Activated CD4-positive, alpha-beta T cell treated with anti-CD3 and anti-CD28 coated beads, Interleukin-2, amount 10 ng/mL, durations not matched to agents 7 days and 5 days (primary cell): ENCODE measurements at places on chromosomes 13 and 19. TPM values are rescaled to one million over a fixed set of nuclear protein-coding genes. Genes with fewer than 3 reads are reported as not detected.

DNA sequence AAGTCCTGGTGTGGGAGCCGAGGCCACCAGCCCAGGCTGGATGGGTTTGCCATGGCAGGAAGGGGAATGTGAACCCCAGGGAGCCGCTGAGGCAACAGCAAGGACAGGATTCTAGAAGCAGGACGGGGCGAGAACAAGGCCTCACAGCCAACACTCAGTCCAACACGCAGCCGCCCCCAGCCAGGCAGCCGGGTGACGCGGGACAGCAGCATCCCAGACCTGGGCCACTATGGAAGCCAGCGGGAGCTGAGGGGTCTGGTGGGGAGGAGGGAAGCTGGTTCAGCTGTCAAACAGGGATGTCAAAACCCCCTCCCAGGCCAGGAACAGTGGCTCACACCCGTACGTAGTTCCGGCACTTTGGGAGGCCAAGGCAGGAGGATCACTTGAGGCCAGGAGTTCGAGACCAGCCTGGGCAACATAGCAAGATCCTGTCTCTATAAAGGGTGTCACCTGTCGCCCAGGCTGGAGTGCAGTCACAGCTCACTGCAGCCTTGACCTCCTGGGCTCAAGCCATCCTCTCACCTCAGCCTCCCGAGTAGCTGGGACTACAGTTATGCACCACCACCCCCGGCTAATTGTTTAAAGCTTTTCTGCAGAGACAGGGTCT, 6.8 kb downstream of the MEX3D start:
- H3K27me3 ChIP-seq, result peaks cover 1% of the 10 kb centered on the region
- no peak for DNase-seq
- no peak overlapping the region for H3K27ac ChIP-seq
- H3K4me1 ChIP-seq, result peaks cover 5% of the 10 kb centered on the region

CARD8 gene
- total RNA-seq, result 174 TPM

GRCh38 chr13:48001114-48001881, at the start of gene SUCLA2:
Gene SUCLA2, minus strand, starts transcription at chr13:48001273. Its CDS starts 4 bp downstream, at chr13:48001269.
- H3K4me3 ChIP-seq, result peak within 1 kb of the TSS; percentile 95
- peaks cover 6% of the 10 kb centered on the region for H3K36me3 ChIP-seq
- DNase-seq, result peak; percentile 93
- H3K4me1 ChIP-seq, result peaks cover 27% of the 10 kb centered on the region
- no peaks in the 10 kb centered on the region for H3K27me3 ChIP-seq
- peak within 1 kb of the TSS; percentile 97 for H3K27ac ChIP-seq

DNA sequence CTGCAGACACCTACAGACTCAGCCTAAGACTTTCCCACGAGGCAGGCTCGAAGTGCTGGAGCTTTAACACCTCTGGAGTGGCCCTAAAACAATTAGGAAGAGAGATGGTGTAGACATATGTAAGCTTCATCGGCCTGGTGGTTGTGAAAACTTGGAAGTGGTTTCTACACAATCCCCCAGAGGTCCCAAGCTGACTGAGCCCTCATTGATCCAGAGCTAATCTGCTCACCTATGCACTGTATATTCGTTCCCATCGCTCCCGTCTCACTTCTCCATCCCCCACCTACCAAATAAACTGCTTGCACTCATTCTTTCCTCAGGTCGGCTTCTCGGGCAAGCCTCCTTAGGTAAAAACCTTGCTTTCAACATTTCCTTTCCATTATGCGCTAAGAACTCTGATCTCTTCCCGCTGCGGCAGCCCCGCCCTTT, 767 bp upstream of the ZNF793 start:
- DNase-seq, result peak; percentile 6
- H3K27ac ChIP-seq, result no peak overlapping the region
- H3K27me3 ChIP-seq, result no peaks in the 10 kb centered on the region
- H3K4me1 ChIP-seq, result no peaks in the 10 kb centered on the region

DNA sequence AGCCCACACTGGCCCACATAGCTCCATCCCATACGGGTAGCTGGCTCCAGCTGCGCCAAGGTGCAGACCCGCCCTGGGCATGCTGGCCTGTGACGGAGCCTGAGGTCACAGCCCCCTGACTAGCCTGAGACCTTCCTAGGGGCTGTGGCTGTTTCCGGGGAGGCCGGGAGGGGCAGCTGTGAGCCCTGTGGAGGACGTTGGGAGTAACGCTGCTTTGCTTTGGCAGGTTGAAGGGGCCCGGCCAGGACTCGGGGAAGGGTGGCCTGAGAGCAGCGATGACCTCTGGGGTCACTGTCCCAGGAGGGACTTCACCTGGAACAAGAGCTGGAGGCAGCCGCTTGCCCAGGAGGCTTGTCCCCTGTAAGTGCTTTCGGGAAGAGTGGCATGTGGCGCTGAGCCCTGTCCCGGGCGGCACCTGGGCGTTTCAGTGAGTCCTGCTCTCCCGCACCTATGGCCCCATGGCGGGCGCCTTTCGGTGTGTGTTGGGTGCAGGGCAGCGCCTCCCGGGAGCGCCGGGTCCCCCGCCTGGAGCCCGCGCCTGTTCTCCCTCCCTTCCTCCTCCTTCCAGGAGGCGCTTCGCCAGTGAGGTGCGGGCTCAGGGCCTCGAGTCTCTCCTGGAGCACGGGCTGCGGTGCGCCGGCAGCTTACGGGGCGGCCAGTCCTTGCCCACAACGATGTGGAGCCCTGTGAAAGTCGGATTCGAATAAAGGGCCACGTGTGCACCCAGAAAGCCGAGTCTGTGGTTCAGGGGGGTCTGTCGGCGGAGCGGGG, 1.1 kb upstream of the FAM174C start:
- H3K27ac ChIP-seq, result peak overlapping the region; percentile 79
- peak overlapping the region; percentile 63 for H3K4me3 ChIP-seq
- DNase-seq, result no peak

DNA sequence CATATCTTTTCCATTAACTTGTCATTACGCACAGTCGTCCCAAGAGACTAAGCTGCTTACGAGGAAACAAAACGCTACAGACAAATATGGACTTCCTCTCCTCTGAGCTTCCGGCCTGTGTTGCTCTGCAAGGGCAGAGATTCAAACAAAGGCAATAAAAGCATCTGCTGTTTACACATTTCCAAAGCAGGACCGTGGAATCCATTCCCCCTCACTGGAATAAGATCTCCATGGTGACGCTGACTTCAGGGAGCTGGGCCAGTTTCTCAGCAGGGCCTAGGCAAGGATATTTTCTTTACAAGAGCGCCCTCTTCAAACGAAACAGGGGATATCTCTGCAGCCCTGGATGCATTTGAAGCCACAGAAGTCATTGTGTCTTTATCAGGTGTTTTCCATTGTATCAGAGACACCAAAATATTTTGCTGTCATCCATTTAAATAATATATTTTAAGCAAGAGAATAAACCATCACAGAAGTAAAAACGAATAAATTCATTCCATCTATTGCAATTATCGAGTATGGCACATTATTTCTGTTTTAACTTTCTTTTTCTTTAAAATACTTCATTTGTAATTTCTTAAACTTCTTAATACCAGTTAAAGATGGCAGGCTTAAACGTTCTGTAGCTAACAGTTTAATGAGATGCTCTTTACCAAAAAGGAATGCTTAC, 177.5 kb downstream of the DCLK1 start:
- H3K4me1 ChIP-seq, result no peaks in the 10 kb centered on the region
- no peaks in the 10 kb centered on the region for H3K36me3 ChIP-seq
- H3K27me3 ChIP-seq, result no peaks in the 10 kb centered on the region
- no peak overlapping the region for H3K27ac ChIP-seq
- no peak for DNase-seq

DNA sequence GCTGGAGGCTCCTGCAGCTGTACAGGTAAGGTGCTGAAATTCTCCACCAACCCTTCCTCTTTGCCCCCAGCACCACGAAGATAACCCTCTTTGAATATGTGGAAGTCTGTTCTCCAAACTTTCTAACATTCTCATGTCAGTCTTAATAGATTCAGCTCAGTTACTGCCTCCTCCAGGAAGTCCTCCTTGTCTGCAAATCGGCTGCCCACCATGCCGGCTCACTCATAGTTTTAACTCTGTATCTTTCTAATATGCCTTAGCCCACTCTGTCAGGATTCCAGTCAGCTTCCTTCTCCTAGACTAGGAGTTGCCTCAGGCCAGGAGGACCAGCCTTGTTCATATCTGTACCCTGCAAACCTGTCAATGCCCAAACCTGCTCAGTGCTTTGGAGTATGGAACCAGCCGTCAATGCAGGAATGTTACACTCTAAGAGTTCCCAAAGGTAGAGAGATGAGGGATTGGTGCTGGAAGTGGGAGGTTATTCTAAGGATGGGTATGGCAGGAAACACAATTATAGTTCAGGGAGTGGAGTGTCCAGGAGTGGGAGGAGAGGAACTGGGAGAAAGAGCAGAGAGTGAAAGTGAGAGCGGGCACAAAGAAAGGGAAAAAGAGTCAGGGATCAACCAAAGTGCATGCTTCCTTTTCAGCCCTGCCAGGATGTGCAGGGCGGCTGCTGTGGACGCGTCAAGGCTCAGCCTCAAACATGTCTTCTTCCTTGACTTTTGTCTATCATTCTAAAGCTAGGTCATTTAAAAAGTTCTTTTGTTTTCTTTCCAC, 38.0 kb upstream of the ALOX5AP start:
- no peak for DNase-seq
- peaks cover 28% of the 10 kb centered on the region for H3K4me1 ChIP-seq
- H3K27ac ChIP-seq, result no peak overlapping the region

- H3K27me3 ChIP-seq, result no peaks in the 10 kb centered on the region
- H3K4me1 ChIP-seq, result peaks cover 44% of the 10 kb centered on the region
- H3K4me3 ChIP-seq, result no peak overlapping the region
- H3K36me3 ChIP-seq, result peaks cover 46% of the 10 kb centered on the region
- DNase-seq, result no peak
These were observed 1.6 kb upstream of the EPN1 start for GRCh38 chr19:55673465-55673864.

GEMIN7 gene
- 27.1 TPM for total RNA-seq

CYP4F11 gene
- total RNA-seq, result not detected

CADM4 gene
- total RNA-seq, result 0.20 TPM

DNA sequence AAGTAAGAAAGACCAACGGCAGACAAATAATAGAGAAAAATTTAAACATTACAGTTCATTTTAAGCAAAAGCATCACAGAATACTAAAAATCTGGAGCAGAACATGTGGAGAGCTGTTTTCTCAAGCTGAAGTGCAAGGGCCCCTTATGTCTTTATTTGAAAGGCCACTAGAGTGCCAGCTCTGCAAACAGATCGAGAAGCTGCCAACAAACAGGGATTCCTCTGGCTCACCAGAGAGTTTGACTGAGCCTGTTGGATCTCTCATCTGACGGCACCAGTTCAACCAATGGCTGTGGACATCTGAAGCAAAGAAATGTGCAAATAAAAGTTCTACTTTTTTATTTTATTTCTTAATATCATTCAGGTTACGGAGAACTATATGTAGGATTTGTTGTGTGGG, 119.7 kb downstream of the COL4A2 start:
- no peak overlapping the region for H3K4me3 ChIP-seq
- H3K4me1 ChIP-seq, result peaks cover 5% of the 10 kb centered on the region
- H3K27me3 ChIP-seq, result peaks cover 75% of the 10 kb centered on the region
- H3K36me3 ChIP-seq, result no peaks in the 10 kb centered on the region
- H3K27ac ChIP-seq, result no peak overlapping the region
